ENCODE measurements at places on chromosomes 7 and 10.

- no peak for DNase-seq
Measured at GRCh38 chr7:115241151-115241550, 319.3 kb downstream of the MDFIC start.

DNA sequence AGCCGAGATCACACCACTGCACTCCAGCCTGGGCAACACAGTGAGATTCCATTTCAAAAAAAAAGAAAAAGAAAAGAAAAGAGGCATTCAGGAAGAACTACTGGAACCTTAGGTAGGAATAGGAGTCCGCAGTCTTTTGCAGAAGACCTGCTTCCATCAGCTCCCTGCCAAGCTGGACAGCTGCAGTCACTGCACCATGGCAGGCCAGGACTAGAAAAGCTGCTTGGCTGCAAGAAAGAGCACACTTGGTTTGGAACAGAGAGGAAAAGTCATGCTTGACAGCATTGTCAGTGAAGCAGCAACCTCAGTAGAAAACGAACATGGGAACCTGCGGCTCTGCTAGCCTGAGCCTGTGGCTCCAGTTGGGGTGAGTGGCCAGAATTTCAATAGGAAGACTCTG lies 104.3 kb downstream of the MARCHF5 start:
- DNase-seq = no peak

GRCh38 chr10:109961174-109962001 lies 38.1 kb upstream of the XPNPEP1 start:
- DNase-seq = no peak

DNA sequence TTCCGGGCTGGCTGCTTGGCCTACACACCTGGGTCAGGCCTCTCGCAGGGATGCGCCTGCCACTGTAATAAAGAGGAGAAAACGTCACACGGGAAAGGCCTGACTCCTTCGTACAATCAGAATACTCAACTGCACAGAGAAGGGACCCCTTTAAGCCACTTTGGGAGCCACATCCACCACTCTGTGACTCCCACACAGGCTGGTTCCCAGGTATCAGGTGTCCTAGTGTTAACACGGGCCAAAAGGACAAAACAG lies 5.8 kb upstream of the ZNF736 start:
- DNase-seq = no peak

DNA sequence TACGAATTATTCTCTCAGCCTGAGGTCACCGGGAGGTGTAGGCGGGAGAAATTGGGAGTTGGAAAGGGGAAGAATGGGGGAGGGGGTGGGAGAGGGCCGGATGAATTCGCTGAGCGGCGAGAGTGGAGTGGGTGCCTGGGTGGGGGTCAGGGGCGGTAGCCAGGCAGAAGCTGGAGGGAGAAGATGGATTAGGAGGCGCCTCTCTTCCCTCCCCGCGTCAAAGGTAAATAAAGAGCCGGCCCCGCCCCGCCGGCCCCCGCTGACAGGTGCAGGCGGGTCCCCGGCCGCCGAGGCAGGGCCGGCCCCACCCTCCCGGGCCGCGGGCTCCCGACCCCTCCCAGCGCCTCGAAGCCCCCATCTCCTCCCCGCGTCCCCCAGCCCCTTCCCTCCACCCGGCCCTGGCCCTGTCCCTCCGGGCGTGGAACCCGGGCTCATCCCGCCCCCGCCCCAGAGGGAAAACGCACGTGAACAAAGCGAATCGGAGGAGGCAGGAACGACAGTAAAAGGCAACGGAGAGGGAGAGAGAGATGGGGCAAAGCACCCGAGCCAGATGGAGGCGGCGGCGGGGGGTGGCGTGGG lies 872 bp downstream of the FAM131B start:
- DNase-seq = no peak

GRCh38 chr7:129764247-129765084 lies 152.9 kb downstream of the NRF1 start:
- no peak for DNase-seq

DNA sequence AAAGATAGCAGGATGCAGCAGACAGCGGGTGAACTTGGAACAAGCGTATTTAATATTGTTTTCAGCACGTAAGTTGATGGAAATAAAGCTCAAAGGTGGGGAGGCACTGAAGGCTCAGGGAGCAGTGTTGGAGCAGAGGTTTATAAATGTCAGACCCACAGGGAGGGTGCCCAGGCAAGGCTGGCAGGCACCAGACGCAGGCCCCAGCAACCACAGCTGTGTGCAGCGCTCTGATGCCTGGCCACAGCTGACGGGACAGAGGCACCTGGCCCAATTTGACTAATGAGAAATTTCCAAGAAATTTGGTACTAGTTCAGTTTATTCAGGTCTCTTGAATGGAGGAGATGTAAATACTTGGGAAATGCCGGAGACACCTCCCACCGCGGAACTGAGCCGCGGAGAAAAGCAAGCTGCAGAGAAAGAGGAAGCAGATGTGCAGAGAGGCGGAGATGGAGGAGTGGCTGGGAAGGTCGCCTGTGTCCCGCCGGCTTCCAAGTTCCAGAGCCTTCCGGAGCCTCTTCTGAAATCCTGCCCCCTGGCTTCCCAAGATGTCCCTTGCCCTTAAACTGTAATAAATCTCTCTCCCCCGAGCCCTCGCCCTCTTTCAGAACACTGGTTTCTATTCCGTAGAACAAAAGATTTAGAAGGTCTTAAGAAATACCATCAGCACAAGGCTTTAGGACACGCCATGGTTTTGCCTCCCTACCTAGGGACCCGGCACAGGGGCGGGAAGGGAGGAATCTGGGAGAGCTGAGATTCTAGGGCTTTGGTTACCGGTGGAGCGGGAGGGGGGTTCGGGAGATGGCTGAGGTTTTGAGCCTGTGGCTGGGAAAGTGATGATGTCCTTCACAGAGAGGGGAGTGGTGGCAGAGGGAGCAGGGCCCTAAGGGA lies 38.4 kb upstream of the PLXNA4 start:
- peak; percentile 12 for DNase-seq

DNA sequence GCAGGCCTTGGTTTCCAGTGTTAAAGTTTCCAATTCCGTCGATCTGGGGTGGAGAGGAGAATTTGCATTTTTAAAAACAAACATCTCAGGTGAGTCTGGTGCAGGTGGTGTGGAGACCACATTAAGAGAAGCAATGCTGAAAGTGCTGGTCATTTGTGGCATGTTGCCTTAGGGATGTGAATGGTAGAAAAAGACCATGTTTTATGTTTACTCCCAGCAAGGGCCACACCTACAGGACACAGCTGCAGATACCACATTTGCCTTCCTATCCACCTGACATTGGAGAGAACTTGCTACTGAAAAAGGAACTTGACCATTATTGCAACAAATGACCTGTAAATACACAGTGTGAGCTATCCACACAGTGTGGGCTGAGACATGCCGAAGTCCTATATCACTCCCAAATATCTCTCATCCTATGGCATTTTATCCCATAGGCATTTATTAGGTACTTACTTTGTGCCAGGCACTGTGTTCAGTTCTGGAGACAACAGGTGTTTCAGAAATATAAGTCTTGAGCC lies 183.1 kb downstream of the NRP1 start:
- no peak for DNase-seq

DNA sequence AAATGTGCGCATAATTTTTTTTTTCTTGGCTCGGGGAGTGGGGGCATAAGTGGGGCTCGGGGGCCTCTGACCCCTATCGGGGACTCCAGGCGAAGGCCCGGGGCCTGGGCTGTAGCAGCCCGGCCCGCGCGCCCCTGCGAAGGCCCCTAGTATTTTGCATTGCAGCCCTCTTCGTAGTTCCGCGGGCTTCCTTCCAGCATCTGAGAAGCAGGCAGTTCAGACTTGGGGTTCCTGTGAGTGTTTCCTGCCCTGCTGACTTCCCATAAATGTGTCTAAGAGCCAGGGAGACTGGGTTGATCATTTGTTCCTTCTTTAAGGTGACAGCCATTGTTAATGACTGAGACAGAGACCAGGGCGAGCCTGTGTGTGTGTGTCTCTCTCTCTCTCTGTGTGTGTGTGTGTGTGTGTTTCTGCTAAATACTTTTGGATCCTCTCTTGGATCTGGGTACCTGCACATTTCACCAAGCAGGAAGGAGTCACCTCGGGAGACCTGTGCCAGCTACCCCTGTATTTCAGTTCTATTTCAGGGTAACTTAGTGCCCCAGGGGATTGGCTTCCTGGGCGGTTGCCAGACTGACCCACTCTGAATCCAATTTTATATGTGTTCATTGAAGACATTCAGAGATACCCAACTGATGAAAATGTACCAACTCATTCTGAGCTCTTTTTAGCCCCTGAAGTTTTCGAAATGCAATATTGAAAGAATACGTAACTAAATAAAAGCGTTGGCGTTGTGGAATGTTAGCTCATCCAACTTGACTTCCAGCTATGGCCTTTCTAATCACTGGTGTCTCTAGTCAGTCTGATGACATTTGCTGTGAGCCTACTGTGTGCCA lies 805 bp downstream of the MSRB2 start:
- peak; percentile 54 for DNase-seq

DNA sequence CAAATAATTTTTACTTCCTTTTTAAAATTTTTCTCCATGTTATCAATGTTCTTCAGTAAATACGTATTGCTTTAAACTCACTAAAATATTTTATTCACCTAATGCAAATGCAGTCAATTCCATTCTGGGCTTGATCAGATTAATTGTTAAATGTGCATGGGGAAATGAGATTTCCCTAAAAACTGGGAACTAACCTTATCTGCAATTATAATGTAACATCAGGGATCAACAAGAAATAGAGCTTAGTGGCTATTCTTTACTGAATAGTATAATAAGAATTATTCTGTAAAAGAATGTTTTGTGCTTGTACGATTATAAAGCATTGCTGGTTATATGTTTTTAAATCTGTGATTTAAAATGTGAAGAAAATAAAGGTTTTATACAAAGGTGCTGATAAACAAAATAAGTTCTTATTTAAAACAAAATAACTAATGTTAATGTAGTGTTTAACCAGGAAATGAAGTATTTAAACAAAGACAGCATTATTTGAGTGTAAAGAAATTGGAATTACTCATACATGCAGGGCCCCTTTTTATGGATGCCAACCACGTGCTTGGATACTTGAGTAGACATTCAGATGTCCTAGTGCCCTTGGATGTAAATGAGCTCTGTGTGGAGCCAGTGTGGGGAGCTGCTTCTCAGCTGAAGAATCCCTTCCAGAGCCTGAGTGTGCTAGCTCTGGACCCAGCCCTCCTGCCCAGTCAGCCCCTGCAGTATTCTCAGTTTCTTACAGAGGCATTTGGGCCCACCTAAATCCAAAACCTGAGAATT lies 84.2 kb downstream of the REEP3 start:
- DNase-seq = no peak

DNA sequence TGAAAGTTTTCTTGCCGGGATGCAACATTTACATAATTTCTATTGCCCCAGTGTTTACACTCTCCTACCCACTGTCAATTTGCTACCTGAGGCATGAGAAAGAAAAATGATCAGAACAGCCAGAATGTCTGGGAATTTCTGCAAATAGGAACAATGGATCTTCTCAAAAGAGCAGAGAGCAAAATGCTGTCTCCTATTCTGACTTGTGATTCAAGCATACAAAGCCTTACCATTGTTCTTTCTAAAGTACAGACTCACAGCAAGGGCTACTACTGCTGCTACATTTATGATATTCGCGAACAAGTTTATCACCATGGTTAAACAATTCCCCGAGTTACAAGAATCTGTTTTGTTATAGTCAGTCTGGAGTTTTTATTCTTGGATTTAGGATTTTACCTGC lies 329.9 kb upstream of the CELF2 start:
- no peak for DNase-seq

- no peak for DNase-seq
Measured at GRCh38 chr7:113784316-113784715, 134.5 kb downstream of the PPP1R3A start.

- no peak for DNase-seq
Measured at GRCh38 chr10:126402721-126403695, 14.7 kb upstream of the ADAM12 start.

GRCh38 chr7:7944619-7945282 lies 23.8 kb upstream of the GLCCI1 start:
- no peak for DNase-seq

- no peak for DNase-seq
Measured at GRCh38 chr10:111077785-111078504, 1.1 kb downstream of the ADRA2A start.

GRCh38 chr10:107098326-107098725 lies 66.2 kb downstream of the SORCS1 start:
- DNase-seq = no peak

DNA sequence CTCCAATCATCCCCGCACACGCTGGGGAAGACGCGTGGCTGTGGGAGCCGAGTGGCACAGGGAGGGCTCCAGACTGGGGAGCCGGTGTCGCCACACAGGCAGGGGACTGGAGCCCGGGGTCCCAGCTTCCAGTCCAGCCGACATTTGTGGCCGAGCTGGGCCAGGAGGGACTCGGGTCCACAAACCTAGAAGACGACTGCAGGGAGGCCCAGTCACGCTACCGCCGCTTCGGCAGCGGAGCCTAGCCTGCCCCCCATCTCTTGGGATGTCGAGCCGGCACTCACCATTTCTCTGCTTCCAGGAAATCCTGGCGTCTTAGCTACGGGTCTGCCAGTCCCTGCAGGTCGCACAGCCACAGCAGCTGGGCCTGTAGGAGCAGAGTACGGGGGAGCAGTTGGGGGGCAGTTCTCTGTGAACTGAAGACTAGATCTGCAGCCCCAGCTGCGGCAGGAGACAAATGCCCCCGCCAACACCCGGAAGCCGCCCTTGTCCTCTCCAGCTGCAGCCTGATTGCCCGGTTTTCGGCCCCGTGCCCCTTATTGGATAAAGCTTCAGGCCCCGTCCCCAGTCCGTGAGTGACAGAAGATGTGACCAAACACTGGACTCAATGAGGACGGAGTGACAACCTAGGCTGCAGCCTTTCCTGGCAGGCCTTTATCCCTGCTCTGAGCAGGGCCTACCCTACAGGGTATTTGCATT lies 270.7 kb downstream of the ZNF33B start:
- peak; percentile 9 for DNase-seq

DNA sequence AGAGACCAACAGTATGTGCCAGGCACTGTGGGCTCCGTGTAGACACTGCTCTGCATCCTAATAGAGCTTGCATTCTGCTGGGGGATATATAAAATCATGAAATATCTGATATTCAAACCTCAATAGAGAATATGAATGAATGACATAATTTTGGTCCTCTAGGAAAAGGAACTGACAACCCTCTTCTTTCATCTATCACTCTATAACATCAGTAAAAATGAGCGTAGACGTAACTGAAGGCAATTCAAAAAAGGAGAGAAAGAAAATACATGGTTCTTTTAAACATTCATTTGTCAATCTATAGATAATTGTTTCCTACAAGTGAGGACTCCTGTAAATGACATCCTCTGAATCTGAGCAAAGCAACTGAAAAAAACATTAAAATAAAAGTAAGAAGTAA lies 607.4 kb upstream of the LRRN3 start:
- no peak for DNase-seq

GRCh38 chr7:18049262-18049661 lies 21.6 kb upstream of the PRPS1L1 start:
- DNase-seq = no peak

DNA sequence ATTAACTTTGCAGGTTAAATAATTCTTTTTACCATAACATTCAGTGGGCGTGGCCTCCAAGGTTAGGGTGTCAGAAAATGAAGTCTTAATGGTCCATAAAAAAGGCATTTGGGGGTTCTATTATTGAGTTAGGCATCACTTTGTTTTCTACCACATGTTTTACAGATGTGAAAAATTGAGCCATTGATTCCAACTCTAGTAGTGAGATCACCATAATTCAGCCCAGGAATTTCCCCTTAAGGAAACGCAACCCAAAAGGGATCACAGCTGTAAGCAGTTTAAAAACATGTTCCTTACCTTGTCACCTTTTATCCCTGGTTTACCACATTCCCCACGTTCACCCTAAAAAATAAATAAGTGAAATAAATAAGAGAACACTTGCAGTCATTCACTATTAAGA lies 24.9 kb downstream of the COL28A1 start:
- no peak for DNase-seq

Data from hematopoietic multipotent progenitor cell treated with erythropoietin and hydrocortisone succinate and interleukin-3 and kit ligand, for 8 days (in vitro differentiated cells).